ENCODE measurements at places on chromosomes 4 and X.

DNA sequence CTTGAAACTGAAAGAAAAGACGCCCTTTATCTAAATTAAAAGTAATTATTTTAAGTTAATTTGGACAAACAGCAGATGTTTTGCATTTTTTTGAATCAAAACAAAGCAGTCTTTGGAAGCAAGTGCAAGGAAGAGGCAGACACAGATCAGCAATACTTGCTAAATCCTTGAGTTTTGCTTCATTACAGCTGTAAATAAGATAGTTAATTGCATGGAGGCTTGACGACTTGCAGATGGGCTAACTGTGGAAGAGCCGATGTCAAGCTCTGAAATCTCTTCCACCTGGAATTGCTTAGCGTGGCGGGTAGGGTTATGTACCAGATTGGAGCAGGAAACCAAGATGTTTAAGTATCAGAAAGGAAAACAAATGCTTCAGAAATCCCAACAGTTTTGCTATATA is 148.8 kb downstream of the POLA1 start:
- no peak for DNase-seq

GRCh38 chr4:6313216-6313615 is 43.6 kb downstream of the WFS1 start:
- no peak for DNase-seq

GRCh38 chrX:48597353-48598264 is at the start of gene WDR13:
Gene WDR13 (plus strand): TSS chrX:48597492. CDS start chrX:48597997, 505 bp downstream.
- DNase-seq, result peak; percentile 67

GRCh38 chrX:1502853-1503252 is 34.1 kb downstream of the P2RY8 start:
- no peak for DNase-seq

DNA sequence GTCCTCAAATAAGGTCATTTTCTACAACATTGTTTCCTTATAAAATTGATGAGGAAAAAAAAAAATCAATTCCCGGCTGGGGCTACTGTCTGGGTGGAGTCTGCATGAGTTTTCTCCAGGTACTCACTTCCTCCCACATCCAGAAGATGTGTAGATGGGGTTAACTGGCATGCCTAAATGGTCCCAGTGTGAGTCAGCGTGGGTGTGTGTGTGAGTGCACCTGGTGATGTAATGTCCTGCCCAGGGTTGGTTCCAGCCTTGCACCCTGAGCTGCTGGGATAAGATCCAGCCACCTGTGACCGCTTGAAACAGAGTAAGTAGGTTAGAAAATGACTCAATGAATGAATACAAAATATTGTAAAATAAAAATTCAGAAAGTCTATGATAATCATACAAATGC is 11.1 kb downstream of the USP26 start:
- no peak for DNase-seq
